ENCODE measurements at places on chromosomes 11 and 22.
A peak's percentile ranks its signal among the peaks of the same experiment; 100 is the strongest.

DNA sequence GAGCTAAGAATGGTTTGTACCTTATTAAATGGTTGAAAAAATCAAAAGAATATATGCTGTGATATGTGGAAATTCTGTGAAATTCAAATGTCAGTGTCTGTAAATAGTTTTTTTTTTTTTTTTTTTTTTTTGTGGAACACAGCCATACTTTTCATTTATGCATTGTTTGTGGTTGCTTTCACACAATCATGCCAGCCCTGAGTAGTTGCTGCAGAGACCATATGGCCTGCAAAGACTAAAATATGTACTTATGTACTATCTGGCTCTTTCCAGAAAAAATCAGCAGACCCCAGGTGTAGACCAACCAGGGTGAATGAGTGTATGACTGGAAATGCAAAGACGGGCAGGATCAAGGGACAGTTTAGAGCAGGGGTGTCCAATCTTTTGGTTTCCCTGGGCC is 98.3 kb downstream of the PTPRJ start:
- no peak for DNase-seq

GRCh38 chr22:29122041-29122440 is 49.2 kb downstream of the KREMEN1 start:
- no peak for DNase-seq

DNA sequence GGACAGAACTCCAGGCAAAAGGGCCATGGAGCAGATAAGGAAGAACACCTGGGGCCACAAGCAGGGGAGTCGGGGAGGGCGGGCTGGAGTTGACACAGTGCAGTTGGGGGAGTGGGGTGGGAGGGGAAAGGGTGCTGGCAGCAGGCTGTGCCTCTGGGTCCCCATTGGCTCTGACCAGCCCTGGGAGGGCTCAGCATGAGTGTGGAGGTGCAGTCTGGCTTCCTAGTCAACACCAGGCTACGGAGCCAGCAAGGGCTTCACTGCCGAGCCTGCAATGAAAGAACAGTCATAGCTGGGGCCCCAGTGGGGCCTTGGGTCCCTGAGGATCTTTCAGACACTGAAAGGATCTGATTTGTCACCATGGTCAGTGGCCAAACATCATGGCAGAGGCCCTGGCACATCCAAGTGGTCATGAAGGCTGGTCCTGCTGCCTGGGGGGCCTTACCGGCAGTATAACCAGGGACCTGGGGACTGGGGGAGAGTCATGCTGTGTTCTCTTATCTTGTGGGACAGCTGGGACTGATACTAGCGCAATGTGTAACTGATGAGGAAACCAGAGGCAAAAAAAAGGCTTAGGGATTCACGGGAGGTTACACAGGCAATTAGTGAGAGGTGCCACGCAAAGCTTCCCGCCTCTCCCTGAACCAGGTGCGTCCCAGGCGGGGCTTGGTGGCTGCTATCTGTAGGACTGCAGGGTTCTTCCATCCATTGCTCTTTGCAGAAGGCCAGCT is 11.6 kb downstream of the SLC37A2 start:
- no peak for DNase-seq

DNA sequence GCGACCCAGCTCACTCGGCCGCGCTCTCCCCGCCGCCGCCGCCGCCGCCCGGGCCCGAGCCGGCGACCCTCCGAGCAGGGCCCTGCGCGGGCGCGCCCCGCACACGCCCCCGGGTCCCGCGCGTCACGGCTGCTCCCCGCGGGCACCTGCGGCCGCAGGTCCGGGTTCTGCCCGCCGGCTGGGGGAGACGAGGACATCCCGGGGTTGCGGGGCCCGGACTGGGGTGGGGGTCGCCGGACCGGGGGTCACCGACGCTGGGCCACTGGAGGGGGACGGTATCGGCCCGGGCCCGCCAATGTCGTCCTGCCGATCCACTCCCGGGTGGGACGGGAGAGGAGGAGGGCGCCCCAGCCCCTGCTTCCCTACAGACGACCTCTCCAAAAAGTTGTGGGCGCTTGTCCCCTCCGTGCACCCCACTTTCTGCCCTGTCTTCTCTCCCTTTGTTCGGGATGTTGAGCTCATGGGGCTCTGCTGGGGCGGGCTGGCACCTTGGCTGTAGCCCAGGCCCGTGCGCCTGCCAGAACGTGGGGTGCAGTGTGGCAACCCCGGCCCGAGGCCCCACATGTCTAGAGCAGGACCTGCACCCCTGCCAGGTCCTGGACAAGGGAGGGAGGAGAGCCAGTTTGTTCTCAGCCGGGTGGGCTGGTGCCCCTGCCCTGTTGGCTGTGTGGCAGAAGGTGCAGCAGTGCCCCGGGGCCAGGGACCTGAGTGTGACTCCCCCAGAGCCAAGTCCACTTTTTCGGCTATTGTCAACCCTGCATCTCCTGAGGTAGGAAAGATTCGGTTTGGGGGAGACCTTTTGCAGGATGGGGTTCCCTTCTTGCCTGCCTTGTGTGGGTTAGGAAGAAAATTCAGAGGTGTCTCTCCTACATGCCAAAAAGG is 40.2 kb upstream of the CELSR1 start:
- no peak for DNase-seq

DNA sequence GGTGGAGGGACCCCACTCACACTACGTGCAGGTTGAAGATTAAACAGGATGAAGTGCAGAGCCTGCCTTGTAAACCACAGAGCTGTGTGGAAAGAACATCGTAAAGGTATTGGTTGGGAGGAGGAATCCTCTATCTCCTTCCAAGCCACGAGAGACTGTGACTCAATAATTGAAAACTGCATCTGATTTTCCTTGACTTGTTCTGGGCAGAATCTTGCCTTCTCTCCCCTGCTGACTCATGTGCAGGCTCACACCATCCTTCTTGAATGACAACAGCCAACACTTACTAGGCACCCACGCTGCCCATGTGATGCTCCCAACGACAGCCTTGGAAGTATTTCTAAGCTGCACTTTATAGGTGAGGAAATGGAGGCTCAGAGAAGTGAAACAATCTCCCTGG is 563.0 kb downstream of the MIAT start:
- DNase-seq: no peak

DNA sequence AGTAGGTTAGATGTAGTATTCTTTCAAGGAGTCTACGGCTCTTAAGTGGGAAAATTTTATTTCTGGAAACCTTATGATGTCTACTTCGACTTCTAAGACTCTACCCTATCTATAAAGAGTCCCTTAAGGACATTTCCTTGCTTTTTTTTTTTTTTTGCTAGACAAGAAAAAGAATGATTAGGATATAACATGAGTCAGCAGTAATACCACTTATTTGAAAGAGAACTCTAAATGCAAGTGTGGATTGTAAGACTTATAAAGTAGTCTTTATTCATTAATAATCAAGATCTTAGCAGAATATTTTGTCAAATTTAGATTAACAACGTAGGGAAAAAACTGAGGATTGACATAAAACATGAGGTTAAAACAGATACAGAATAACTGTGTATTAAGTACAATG is 71.0 kb downstream of the DKK3 start:
- DNase-seq: no peak

- no peak for DNase-seq
Measured at GRCh38 chr22:23059284-23059948, 10.9 kb upstream of the GNAZ start.

DNA sequence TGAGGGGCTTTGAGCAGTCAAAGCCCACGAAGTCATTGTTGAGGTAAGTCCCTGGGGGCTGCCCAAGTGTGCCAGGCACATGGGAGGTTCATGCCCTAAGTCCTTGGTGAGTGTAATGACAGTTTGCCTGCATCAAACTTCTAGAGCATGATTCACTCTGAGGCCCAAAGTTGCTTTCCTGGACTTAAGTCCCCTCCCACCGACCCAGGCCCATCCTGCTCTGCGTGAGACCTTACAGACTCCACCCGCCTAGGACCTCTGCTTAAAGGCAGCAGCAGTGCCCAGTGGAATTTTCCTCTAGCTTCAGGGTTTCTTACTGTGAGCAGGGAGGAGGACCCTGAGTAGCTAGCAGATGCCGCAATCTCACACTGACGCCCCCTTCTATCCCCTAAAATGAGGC is 5.7 kb upstream of the PVALB start:
- DNase-seq: no peak

GRCh38 chr11:34843271-34843670 is 72.9 kb downstream of the APIP start:
- DNase-seq: no peak

- no peak for DNase-seq
Measured at GRCh38 chr22:20822240-20822639, 36.4 kb downstream of the PI4KA start.

- DNase-seq: no peak
Measured at GRCh38 chr11:44408141-44408540, 98.2 kb upstream of the ALX4 start.

DNA sequence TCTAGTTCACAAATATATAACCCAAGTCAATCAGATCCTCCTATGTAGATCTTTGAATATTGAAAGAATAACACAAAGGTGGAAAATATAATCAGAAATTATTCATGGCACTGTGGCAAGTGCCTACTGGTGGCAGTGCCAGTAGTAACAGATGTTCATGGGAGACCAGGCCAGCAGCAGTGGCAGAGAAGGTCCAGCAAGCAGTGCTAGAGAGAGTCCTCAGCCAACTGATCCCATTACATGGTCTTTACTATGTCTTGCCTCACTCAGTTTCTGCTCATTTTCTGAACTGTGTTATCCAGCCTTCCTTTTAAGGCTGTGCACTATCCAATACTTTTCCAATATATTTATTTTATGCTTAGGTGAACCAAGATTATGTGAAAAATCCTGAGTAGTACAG is 124.9 kb downstream of the MRTFA start:
- no peak for DNase-seq

GRCh38 chr11:14273895-14274294 is 85.1 kb downstream of the RRAS2 start:
- DNase-seq: no peak

DNA sequence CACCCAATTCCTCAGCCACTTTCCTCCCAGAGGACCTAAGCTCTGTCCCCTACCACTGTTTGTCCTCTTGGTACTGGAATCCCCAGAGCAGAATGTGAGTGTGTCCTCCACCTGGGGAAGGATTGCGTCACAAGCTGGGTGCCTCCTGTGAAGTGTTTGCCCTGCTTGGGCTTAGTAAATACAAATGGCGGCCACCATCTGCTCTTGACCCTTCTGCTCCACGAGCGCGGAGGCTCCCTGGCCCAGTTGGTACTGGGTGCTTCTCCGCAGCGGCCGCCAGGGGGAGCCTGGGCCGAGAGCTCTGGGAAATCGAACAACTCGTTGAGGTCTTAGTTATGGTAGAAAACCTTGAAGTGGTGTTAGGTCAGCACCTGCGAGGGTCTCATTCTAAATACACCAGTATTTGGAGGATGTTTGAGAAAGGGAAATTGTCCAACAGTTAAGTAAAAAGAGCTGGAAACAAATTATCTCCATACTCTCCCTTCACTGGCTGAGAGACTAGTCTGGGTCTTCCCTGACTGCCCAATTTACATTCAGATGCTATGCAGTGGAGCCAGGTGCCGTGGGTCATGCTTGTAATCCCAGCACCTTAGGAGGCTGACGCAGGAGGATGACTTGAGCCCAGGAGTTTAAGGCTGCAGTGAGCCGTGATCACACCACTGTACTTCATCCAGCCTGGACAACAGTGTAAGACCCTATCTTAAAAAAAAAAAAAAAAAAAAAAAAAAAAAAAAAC is 74.6 kb upstream of the TEAD1 start:
- DNase-seq: peak; percentile 91

DNA sequence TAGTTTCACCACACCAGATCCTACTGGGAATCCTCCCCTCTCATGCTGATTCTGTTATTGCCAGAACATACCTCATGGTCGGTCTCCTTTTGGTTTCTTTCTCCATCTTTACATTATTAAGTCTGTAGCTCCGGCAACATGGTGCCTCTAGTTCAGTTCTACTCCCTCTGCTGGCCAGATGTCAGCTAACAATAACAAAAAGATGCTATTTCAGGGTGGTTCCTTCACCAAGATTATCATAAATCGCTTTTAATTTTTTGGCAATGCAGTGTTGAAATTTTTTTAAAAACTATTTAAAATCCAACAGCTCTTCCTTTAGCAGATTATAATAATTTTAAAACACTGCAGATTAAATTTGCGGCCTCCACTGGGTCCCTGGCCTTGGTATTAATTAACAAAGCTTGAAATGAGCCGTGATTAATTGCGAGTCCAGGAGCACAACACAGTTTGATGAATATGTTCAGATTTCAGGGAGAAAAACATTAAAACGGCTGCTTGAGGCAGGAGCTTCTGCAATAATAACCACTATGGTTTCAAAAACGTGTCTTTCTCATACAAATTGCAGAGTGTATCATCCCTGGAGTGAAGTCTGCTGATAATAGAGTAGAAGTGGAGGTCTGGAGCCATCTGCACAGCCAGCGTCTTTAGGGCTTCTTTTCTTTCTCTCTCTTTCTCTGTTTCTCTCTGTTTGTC is 492.9 kb upstream of the KIRREL3 start:
- DNase-seq: no peak

DNA sequence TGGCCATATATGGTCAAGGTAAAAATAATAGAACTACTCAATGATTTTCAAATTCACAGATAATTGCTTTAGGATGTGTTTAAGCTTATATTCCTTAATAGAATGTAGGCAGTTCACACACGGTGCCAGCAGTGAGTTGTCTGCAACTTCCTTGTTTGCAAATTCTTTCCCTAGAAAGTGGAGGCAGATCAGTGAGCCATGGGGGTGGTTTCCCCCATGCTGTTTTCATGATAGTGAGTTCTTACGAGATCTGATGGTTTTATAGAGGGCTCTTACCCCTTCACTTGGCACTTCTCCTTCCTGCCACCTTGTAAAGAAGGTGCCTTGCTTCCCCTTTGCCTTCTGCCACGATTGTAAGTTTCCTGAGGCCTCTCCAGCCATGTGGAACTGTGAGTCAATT is 111.8 kb upstream of the LMO1 start:
- DNase-seq: no peak

DNA sequence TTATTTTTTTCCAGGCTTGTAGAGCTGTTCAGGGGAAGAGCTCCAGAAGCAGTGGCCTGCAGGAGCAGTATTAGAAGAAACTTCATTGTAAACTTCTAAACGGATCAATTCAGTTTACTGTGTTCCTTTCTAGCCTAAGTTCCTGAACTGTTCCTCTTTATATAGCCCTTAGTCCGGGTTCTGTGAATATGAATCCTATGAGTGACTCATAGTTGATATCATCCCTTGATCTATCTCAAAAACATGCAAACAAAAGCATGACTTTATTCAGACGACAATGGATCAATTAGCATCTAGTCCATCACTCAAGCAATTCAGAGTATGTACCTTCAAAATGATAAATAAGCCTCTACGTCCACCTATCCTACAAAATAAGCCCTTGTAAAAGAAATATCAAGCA is at the start of gene MMP12:
Gene MMP12 (minus strand): TSS at position 131 of the 400 bp plus-strand sequence. CDS start 45 bp downstream, at position 86.
- no peak for DNase-seq

DNA sequence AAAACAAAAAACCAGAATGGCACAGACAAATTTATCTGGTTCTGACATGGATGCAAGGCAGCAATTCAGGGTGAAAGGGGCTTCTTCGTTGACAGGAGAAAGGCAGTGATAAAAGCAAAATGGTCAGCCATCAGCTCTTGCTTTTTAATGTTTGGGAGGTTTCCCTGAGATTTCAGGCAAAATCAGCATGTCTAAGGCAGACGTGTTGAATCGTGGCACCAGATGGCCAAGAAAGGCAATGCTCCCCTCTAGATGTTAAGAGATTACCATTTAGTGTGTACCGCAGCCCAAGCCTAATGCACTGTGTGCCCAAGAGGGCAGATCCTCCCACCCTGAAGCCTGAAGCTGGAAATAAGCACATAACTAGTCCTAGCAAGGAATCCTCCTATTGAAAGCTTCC is 88.8 kb upstream of the GALNT18 start:
- no peak for DNase-seq

GRCh38 chr22:45877651-45878050 is 99.3 kb downstream of the WNT7B start:
- DNase-seq: no peak

Measured in HepG2 (cell line).